NCI-H2171 treated with DMSO at 0.1 percent for 48 hours (cell line): ENCODE measurements at places on chromosomes 6 and 20.

- no peak for DNase-seq
Observed at GRCh38 chr6:146892613-146893401, 294.0 kb downstream of the ADGB start.

DNA sequence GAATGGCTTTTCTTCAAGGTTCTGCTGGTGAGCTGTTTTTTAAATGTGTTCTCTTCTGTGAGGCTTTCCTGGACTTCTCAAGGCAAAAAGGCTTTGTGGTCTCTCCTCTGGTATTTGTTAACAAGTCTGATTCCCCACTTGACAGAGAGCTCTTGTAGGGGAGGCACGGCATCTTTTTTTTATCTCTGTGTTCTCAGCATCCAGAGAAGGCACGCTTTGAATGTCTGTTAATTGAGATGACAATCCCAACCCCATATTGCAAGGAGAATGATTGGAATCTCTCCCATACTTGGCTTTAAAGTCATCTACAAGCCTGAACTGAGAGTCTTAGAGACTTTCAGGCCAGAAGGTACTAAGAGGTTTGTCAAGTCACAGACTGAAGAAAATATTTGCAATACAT lies 22.6 kb downstream of the EDN1 start:
- no peak for DNase-seq

- DNase-seq, result no peak
Observed at GRCh38 chr20:43949741-43950618, 35.3 kb downstream of the TOX2 start.

GRCh38 chr20:33113387-33113908 lies 34.0 kb downstream of the BPIFB4 start:
- DNase-seq, result no peak

- DNase-seq, result no peak
Observed at GRCh38 chr6:146444189-146444588, 99.4 kb upstream of the RAB32 start.

- DNase-seq, result no peak
Observed at GRCh38 chr20:41411391-41411847, 44.8 kb upstream of the EMILIN3 start.

DNA sequence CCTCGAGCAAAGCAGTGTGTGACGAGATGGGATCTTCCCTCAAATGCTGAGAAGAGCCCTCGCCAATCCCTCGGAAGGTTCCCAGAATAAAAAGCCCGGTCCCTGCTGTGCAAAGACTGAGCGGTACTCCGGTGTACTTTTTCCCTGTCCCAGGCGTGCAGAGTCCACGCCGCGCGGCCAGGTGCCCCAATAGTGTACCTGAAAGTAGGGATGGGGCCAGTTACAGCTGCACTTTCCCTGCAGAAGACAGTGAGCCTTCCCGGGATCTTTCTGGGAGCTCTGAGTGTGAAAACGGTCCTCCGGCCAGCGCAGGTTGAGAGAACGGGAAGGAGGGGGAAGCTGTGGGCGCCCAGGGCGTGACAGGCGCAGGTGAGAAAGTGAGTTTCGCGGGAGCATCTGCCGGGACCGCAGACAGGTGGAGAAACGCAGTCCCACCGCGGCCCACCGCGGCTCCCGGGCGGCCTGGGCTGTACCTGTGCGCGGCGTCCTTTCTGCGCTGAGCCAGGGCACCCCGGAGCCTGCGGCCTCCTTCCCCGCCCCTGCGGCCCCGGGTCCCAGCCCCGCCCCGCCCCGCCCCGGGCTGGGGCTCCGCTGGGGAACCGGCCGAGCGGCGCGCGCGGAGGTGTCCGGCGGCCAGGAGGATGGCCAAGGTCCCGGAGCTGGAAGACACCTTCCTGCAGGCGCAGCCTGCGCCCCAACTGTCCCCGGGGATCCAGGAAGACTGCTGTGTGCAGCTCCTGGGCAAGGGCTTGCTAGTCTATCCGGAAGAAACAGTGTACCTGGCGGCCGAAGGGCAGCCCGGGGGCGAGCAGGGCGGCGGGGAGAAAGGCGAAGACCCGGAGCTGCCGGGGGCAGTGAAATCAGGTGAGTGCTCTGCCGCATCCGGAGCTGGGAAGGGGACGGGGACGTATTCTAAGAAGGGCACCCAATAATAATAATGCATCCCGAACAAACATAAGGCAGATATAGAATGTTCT lies at the start of gene RFX6:
RFX6 (plus strand) TSS at position 608 of the 977 bp plus-strand sequence; CDS start at position 642, 34 bp downstream.
- no peak for DNase-seq

GRCh38 chr6:135944120-135944519 lies 92.6 kb downstream of the PDE7B start:
- DNase-seq, result no peak

- no peak for DNase-seq
Observed at GRCh38 chr6:3560211-3560610, 103.4 kb upstream of the SLC22A23 start.
